ENCODE measurements at places on chromosomes 12 and 14.

DNA sequence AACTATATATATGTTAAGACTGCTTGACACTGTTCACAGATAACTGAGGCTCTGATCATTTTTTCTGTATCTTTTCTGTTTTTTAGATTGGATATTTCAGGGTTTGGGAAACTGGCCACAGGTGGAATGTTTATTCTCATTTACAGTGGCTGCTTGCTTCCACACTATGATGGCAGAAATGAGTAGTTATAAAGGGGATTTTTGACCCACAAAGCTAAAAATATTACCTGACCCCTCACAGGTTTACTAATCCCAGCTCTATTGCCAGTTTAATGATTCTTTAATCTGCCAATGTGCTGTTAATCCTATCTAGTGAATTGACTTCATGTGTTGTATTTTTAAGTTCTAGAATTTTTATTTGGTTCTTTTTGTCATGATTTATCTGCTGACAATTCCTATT is 29.6 kb downstream of the ACADS start:
- DNase-seq = no peak

DNA sequence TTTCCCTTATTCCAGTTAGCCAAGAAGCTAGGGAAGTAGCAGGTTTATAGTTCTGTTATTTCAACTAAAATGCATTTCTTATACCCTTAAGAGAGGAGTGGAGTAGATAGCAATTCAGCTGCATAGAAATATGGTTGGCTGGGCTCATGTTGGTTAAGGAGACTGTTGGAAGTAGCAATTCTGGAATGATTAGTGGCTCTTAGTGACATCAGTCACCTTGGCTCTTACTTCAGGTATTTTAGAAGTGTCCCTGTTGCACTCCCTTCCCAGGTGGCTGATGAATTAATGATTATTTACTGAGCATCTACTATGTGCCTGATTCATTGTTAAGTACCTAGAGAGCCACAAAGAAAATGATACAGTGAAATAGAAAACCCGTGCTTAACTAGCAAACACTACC is 128.1 kb downstream of the MGST1 start:
- DNase-seq = no peak

DNA sequence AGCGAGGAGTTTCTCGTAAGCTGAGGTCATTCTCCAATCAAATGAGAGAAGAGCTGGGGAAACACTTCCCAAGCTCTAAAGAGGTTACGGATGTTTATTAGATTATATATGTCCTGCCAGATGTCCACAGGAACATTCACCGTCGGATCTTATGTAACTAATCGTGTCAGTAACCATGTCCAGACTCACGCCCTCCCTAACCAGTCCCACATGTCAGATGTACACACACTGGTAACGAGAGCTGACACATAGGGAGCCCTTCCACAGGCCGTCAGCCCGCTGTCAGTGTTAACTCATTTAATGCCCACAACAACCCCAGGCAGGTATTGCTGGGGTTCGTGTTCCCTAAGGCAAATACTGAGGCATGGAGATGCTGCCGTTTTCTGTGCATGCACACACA is 223.7 kb upstream of the RTL1 start:
- no peak for DNase-seq

DNA sequence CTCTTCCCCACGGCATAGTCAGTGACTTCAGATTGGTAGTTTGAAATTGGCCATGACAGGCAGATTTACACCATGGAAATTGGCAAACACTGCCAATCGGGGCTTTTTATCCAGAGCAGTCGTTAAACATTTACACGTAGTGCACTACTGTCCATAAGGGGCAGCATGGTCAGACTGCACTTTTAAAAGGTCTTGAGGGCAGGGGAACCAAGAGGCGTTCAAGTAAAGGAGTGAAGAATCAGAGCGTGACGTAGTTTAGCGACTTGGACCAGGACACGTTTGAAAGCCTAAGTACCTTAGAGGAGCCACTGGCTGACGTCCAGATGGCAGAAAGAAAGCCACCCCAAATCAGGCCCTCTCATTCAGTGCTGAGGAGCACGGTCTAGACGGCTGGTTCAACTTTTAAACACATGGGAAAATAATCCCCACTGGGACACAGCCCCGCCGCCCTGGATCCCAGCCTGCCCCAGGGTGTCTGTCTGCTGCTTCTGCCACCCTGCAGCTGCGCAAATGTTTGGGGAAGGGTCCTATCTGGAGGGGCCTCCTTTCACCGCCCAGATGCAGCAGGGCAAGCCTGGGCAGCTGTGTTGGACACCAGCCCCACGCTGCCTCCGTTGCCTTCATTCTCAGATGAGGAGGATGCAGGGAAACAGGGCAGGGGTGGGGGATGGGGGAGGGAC is 52.5 kb upstream of the PPP2R5C start:
- no peak for DNase-seq

GRCh38 chr14:78335531-78335930 is 165.4 kb downstream of the NRXN3 start:
- DNase-seq = no peak

DNA sequence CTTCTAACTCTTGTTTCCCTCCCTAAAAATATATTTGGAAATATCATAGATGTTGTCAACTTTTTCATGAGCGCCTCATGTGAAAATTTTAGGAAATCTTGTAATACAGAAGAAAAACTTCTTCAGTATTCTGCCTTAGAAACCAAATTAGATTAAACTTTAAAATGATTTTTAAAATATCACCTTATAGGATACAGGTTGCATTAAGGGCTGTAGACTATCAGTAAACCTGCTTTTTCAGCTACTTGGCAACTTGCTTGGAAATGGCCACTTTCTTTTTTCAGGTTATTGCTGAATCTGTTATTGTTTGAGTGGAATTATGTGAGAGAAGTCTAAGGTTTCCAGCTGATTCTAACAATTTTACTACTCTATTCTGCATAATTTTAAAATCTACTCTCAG is 9.1 kb downstream of the EID3 start:
- DNase-seq = no peak

DNA sequence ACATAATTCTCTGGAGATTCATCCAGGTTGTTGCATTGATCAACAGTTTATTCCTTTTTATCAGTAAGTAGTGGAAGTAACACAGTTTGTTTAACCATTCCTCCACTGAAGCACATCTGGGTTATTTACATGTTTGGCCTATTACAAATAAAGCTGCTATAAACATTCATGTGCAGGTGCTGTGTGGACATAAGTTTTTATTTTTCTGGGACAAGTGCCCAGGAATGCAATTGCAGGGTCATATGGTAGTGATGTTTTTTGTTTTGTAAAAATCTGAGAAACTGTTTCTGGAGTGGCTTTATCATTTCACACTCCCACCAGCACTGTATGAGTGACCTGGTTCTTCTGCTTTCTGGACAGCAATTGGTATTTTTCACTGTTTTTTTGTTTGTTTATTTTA is 505.4 kb downstream of the CCER1 start:
- no peak for DNase-seq
